ENCODE measurements at places on chromosomes 1 and 21.

DNA sequence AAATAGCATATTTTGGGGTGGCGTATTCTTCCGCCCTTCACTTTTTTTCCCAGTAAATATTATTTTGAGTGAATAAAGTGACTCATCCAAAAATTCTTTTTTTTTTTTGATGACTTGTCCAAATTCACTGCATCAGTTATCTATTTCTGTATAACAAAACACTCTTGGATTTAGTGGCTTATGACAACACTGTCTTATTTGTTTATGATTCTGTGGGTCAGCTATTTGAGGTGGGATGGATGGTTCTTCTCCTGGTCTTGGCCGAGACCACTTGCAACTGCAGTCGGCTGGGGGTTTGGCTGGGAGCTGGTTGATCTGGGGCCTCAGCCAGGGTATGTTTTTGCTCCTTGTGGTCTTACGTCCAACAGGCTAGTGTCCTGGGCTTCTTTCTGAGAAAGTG, 39.9 kb upstream of the SRSF10 start:
- no peak for DNase-seq

- no peak for DNase-seq
Observed at GRCh38 chr1:47482786-47483185, 44.9 kb downstream of the FOXD2 start.

GRCh38 chr1:22870201-22870871, 102.3 kb downstream of the LACTBL1 start:
- no peak for DNase-seq

DNA sequence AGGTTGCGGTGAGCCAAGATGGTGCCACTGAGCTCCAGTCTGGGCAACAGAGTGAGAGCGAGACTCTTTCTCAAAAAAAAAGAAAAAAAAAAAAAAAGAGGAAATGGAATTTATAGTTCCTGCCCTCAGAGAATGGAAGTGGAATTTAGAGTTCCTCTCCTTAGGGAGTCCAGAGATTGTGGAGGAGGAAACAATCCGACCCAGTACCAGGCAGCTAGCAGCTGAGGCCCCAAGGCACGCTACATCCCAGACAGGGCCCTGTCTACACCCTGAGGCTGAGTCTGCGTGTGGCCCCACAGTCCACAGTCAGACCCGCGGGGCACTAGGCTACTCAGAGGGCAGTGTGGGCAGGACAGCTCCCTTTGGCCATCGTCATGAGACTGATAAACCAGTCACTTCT, 1.9 kb upstream of the MFN2 start:
- DNase-seq: no peak

- DNase-seq: no peak
Observed at GRCh38 chr1:56301791-56302190, 277.6 kb downstream of the PLPP3 start.

GRCh38 chr21:15401331-15401730, 328.5 kb upstream of the USP25 start:
- no peak for DNase-seq

- DNase-seq: no peak
Observed at GRCh38 chr1:41902159-41902577, 16.6 kb downstream of the HIVEP3 start.

GRCh38 chr1:169138866-169139670, 32.6 kb downstream of the ATP1B1 start:
- no peak for DNase-seq

- DNase-seq: no peak
Observed at GRCh38 chr1:29635501-29636263, 399.4 kb downstream of the PTPRU start.

DNA sequence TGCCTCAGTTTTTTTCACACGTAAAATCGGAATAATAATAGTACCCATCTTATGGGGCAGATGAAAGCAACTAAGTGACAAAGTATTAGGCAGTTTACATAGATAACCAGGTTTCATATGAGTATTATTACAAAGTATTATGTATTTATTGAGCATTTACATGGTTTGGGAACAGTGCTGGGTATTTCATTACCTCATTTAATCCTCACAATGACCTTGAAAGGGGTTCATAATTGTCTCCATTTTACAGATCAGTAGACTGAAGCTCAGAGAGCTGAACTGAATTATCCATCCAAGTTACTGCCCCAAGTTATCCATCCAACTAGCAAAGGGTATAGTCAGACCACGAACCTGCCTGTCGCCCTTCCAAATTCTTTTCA, 21.2 kb downstream of the TCEA3 start:
- DNase-seq: no peak
